Cardiac muscle cell (in vitro differentiated cells and primary cell): ENCODE measurements at places on chromosomes 2 and 18. TPM values are rescaled to one million over a fixed set of nuclear protein-coding genes. Genes with fewer than 3 reads are reported as not detected.

GRCh38 chr2:230944123-230944653 is 19.1 kb upstream of the GPR55 start:
- no peak for DNase-seq

Gene GREB1
- total RNA-seq = 32.6 and 50.5 TPM in 2 replicates

DNA sequence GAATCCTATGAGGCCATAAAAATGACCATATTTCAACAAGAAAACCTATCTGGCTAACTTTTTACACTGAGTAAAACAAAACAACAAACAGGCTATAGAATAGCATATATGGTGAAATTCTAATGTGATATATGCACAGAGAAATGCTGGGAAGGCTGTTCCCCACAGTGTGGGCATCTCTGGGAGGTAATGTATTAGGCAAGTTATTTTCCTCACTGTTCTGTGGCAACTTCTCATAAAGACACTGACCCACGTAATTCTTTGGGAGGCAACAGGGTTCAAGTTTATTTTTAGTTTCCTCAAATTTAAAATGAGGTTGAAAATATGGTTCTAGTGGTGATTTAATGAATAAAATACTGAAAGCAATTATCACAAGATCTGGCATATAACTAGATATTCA is 46.7 kb downstream of the RNU4ATAC start:
- DNase-seq = no peak

- DNase-seq = no peak
Measured at GRCh38 chr2:73856214-73856613, 27.5 kb downstream of the STAMBP start.

GRCh38 chr18:65235966-65236624 is 514.7 kb upstream of the CDH7 start:
- DNase-seq = no peak

DNA sequence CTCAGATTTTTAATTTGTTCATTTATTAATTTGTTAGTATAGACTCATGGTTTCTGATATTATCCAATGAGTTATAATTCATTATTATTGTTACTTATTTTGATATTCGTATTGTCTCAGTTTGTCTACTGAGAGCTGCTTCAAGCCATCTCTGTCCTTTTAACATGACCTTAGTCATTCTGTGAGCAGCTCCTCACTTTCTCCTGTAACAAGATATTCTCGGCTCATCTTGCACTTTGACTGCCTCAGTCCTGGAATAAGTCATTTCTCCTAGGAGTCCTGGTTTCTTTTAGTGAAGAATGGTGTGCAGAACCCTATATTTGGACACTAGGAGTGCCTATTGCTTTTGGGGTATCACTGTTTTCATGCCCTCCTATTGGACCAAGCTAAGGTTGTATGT is 13.2 kb downstream of the ASB1 start:
- DNase-seq = no peak

DNA sequence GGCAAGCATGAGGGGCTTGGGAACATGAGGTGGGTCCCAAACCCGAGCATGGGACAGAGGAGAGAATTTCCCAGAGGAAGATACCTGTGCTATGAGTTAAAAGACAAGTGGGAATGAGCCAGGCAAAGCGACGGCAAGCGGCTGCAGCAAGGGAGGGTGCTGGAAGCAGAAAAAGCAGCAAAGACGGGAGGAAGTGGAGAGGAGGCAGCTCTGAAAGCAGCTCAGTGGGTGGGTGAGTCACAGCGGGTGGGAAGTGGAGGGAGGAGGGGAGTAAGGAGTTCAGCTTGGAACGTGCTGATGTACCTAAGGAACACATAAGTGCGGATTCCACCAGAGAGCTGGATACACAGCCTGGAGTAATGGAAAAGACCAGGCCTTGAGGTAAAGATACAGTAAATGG is 41.4 kb downstream of the THUMPD2 start:
- peak; percentile 88 for DNase-seq

GRCh38 chr2:132438691-132439090 is 22.1 kb downstream of the GPR39 start:
- no peak for DNase-seq

GRCh38 chr2:96154506-96155380 is 9.5 kb upstream of the DUSP2 start:
- no peak for DNase-seq

- no peak for DNase-seq
Measured at GRCh38 chr2:237022533-237022932, 63.2 kb upstream of the COPS8 start.

Gene HNMT
- 3.4 and 5.6 TPM in 2 replicates for total RNA-seq

- DNase-seq = no peak
Measured at GRCh38 chr18:79508565-79509535, 113.1 kb downstream of the NFATC1 start.

DNA sequence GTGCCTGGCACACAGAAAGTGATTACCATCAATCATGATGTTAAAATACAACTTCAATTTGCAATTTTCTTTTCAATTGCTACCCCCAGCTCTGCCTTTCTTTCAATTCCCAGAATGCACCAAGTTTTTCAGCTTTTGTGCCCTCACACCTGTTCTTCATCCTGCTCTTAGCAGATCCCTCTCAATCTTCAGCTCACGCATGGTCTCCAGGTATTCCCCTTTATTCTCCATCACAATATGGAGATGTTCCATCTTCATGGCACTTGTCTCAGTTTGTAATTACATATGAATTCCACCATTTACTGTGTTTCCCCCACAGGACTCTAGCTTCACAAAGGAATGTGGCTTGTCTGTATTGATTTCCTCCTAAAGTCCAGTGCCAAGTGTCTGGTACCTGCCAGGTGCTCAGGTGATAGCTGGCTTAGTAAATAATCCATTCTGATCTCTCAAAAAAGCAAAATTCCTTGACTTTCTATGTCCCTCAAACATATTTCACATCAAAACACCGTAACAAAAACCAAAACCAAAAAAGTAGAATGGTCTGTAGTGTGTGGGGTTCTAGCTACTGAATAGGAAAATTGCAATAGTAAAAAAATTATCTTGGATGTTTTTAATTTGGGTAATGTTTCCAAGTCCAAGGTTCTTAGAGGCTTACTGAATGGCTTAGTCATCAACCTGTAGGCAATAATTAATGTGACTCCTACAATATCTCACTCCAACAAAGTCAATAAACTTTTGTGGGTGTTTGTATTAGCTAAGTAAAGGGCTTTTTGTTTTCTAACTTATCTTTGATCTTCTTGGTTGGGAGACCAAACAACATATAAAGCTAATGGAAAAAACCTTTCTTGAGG is 2.9 kb upstream of the INSIG2 start:
- DNase-seq = no peak

GRCh38 chr18:28048612-28049011 is 128.3 kb downstream of the CDH2 start:
- DNase-seq = no peak

Gene SLC40A1
- 0.80 and 5.2 TPM in 2 replicates for total RNA-seq

DNA sequence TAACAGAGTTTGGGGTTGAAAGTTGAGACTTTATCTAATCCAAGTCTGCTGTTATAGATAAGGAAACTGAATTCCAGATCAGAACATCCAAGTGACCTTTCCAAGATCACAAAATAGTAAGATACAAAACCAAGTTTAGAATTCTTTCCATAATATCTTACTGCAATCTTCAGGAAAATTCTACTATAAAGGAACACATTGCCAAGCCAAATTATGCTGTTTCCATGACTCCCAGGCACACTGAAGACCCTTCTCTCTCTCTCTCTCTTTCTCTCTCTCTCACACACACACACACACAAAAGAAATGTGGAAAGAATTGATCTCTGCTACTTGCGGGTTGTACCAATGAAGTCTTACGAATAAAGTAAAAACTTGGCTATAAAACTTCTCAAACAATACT is 398.4 kb downstream of the METTL4 start:
- peak; percentile 39 for DNase-seq

- DNase-seq = peak; percentile 96
Measured at GRCh38 chr2:135985018-135985825, at the start of gene DARS1. DARS1 (minus strand) TSS chr2:135985626; CDS start chr2:135985468, 158 bp downstream.

DNA sequence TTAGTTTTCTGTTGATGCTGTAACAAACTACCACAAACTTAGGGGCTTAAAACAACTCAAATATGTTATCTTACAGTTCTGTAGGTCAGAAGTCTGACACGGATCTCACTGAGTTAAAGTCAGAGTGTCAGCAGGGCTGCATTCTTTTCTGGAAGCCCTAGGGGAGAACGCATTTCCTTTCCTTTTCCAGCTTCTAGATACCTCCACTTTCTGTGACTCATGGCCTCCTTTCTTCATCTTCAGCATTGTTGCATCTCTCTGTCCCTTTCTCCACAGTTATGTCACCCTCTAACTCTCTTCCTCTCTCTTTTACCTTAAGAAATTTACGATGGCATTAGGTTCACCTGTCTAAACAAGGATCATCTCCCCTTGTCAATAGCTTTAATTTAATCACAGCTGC is 13.3 kb upstream of the PPP4R1 start:
- no peak for DNase-seq

DNA sequence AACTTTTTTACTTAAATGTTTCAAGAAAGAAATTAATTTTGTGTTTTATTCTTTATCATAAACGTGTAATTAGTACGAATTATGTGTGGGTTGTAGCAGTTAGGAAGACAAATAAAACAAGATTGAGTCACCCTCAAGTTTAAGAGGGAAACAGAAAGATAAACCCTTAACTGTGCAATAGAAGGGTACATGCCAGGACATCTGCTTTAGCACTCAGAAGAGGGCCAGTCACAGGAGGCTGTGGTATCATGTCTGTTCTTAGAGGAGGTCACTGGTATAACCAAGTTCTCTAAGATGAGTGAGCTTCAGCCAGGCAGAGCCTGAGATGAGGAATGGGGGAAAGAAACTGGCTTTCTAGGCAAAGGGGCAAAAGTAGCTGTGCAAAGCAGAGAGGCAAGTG is 42.4 kb upstream of the GRHL1 start:
- peak; percentile 50 for DNase-seq

Gene ITPRIPL1
- total RNA-seq = 1.1 and 1.3 TPM in 2 replicates

- DNase-seq = no peak
Measured at GRCh38 chr2:11397513-11397912, 53.1 kb upstream of the ROCK2 start.

Gene CCDC85A
- 8.1 and 9.6 TPM in 2 replicates for total RNA-seq

- DNase-seq = no peak
Measured at GRCh38 chr2:118994778-118995177, 52.8 kb downstream of the MARCO start.
